Stimulated activated CD8-positive, alpha-beta memory T cell treated with anti-CD3 and anti-CD28 coated beads, Interleukin-7, amount 100 ng/mL, for 4 hours (primary cell): ENCODE measurements at places on chromosomes 3 and 15.

DNA sequence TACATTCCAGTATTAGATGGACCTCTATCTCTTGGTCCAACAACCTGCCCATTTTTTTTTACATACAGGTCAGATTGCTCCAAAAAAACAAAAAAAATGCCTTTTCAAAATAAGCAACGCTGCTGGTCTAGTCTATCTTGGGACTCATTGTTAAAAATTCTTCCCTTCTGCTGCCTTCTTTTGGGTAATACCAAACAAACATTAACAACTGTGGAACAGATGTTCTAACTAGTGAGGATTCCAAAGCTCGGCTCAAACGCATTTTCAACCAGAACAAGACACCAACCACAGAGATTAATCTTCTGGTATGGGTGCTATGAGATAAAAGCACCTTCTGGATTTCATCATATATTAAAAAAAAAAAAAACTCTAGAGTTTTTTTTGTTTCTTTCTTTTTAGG lies 24.7 kb downstream of the ARHGAP31 start:
- DNase-seq = no peak

DNA sequence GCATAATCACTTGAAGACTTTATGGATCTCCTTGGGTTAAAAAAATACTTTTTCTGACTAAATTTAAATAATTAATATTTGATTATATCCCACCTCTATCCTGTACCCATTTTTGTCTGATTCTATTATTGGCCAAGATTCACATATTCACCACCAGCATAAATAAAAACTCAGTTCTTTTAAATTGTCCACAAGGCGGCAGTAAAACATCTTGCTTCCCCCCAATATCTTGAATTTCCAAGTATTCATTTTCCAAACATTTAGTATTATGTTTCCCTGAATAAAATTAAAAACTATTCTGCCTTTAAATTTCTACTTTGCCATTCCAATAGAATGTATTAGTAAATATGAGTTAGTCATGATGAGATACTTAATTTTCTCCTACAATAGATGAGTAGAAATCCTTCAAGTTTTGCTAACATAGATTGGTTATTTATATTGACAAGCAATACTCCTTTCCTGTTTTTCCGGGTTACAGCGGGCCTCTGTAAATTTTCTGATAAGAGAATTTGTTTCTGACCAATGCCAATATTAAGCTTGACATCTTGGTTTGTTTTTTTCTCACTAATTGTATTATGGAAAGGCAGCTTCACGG lies 218.7 kb upstream of the MDFIC2 start:
- no peak for DNase-seq

GRCh38 chr15:37103475-37104423 lies 3.4 kb upstream of the MEIS2 start:
- no peak for DNase-seq

GRCh38 chr15:68994149-68994548 lies 20.3 kb upstream of the NOX5 start:
- DNase-seq = no peak

GRCh38 chr15:81106560-81106959 lies 27.5 kb upstream of the CFAP161 start:
- peak; percentile 6 for DNase-seq

GRCh38 chr3:126424751-126425150 lies 30.0 kb downstream of the CFAP100 start:
- DNase-seq = no peak

DNA sequence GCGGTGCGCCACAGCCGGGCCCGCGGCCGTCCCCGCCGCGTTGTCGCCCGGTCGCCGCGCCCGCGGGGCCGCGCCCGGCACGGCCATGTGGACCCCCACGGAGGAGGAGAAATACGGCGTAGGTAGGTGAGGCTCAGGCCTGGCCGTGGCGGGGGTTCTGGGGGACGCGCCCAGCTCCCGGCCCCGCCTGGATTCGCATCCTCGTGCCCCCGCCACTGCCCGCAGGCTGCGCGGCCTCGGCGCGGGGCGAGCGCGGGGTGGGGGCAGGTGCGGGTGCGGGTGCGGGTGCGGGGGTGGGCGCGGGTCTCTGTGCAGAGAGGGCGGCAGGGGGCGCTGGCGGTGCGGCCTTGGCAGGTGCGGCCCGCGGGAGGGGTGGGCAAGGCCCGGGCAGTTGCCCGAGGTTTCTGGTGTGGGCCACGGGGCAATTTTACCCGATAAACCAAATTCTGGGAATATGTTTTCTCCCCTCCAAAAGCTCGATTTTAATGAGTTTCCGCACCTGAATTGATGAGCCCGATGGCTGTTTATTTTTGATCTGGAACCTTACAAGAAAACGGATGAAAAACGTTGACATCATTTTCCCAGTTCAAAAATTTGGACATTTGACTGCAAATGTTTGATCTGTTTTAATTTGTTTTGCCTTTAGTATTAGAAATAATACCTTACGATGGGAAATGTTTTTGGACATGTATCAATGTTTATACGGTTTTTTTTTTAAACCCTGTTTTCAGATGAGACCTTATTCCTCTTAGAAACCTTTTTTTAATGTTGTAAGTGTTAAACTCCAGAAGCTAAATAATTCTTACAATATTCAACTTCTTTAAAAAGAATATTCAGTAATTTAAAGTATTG lies 678 bp downstream of the DOCK3 start:
- DNase-seq = peak; percentile 54

GRCh38 chr3:72191209-72191960 lies 406.4 kb upstream of the PROK2 start:
- no peak for DNase-seq

DNA sequence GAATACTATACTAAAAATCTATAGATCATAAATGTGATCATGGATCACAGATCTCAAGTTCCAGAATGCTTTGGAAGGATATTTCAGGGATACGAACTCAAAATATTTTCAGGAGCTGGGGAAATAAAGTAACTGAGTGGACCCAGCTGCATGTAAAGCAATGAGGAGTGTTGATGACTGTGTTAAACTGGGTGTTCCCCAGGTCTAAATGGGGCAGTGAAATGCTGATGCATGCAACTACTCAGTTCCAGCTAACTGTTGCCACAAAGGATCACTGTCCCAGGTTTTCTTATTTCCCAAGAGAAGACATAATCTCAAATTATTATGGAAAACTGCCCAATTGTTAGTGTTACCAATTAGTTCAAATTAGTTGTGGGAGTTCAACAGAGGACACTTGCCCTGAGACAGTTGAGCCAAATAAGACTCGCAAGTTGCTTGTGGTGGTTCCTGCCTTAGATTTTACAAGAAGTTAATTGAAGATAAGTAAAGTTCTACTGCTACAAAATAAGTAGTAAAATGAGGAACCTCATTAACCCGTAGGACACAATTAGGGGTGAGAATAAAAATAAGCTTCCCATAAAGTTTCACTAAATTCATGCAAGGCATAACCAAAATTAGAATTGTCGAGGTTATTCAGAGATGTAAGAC lies 66.3 kb upstream of the IL12A start:
- DNase-seq = no peak

DNA sequence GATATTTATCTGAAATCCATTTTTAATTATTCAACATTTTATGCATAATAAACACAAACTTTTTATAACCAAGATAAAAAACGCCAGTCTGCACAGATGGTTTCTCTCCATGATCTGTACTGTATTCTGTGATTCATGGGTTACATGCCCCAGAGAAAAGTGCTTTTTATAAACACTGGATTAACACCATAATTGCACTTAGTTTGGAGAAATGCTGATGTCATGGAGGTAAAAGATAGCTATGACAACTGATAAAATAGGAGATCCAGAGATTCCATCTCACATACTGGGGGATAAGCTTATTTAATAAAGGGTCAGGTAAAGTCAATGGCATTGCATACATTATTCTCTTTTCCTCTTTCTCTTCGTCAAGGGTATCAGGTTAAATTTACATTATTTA lies 1460.4 kb upstream of the ALCAM start:
- no peak for DNase-seq

DNA sequence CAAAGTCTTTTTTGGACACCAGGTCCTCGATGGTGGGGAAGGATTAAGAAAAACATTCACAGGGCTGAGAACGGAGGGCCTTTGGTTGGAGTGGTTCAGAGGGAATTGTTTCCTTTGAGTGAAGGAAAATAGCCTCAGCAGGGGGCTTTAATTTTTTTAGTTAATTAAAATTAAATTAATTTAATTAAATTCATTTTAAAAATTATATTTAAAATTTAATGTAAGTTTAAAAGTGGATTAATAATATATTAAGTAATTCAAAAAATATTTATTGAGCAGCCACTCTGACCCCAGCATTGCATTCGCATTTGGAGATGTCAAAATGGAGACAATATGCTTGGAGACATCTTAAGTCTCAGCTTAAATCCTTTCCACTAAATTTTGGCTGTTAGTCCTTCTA lies 136.7 kb downstream of the KCNH8 start:
- DNase-seq = no peak

DNA sequence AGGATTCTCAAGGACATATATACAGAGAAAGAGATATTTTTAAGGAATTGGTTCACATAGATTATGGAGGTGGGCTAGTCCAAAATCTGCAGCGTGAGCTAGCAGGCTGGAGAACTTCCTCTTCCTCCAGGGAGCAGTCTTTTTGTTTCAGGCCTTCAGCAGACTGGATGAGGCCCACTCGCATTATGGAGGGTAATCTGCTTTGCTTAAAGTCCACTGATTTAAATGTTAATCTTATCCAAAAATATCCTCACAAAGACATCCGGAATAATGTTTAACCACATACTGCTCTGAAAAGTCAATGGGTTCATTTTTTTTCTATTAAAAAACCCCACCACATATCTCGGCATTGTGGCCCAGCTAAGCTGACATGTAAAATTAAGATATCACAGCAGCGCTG lies 22.2 kb upstream of the NRROS start:
- DNase-seq = no peak

GRCh38 chr3:138078901-138079344 lies 36.5 kb downstream of the DZIP1L start:
- no peak for DNase-seq

GRCh38 chr15:83209333-83209732 lies 1.7 kb upstream of the HDGFL3 start:
- DNase-seq = no peak

GRCh38 chr3:143885780-143886427 lies 37.6 kb upstream of the SLC9A9 start:
- DNase-seq = no peak

GRCh38 chr15:68885070-68885469 lies 45.3 kb upstream of the SPESP1 start:
- no peak for DNase-seq

DNA sequence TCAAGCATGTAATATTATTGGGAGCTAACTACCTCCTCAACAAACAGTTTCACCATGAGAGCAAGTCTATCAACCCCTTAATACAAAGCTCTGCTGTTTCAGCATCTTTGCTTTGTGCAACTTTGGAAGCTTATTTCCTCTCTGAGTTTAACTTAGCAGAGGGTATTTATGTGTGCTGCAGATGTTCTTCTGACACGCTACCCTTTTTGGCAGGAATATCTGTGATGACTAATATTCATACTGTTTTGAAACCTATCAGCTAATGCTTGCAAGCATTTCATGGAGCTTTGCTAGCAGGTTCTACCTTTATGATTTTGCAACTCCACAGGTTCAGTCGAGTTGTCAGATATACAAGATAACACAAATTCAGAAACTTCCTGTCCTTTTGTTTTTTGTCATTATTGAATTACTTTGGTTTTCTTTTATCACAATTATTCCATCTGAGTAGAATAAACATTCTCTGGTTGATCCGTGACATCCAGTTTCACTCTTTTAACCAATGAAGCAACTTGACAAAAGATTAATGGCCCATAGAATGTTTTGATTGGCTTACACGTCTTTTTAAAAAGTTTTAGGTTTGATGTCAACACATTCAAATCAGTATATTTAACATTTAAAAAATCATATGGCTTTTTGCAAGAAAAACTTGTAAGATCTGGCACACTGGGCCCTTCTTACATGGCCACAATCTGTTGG lies 1.7 kb upstream of the SLC9A9 start:
- DNase-seq = no peak

- DNase-seq = no peak
These were observed 233.3 kb downstream of the RBMS3 start for GRCh38 chr3:29514170-29514569.

GRCh38 chr3:161500068-161500796 lies 3.6 kb downstream of the OTOL1 start:
- no peak for DNase-seq

DNA sequence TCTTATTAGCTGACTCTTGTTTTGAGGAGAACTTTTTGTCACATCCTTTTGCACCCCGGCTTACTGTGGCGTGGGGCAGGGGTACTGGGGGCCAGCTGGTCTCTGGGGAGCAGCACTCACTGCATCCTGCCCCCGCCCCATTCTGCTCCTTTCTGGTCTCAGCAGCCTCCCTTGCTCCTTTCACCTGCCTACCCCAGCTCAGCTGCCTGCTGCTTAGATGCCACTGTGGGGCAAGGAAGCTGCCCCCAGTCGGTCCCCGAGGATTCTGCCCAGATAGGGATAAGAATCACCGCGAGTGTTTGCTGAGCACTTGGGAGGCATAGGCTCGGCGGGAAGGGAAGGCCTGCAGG lies 32.0 kb downstream of the APBA2 start:
- no peak for DNase-seq

DNA sequence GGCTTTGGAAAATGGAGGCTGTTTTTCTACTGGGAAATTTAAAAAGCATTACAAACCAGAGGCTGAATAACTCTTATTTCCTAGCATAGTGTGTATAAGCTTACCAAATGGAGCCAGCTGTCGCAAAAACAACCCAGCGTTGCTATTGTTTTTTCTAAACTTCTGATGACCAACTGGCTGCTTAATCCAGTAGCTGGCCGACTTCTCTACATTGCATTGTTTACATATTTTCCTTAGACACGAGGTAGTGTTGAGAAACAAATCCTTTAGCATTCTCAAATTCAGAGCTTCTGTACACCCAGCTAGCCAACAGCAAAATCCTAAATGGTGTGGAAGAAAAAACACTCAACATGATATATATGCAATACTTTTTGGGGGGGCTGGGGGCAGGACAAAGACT lies 161.0 kb upstream of the ADAMTS9 start:
- DNase-seq = no peak

DNA sequence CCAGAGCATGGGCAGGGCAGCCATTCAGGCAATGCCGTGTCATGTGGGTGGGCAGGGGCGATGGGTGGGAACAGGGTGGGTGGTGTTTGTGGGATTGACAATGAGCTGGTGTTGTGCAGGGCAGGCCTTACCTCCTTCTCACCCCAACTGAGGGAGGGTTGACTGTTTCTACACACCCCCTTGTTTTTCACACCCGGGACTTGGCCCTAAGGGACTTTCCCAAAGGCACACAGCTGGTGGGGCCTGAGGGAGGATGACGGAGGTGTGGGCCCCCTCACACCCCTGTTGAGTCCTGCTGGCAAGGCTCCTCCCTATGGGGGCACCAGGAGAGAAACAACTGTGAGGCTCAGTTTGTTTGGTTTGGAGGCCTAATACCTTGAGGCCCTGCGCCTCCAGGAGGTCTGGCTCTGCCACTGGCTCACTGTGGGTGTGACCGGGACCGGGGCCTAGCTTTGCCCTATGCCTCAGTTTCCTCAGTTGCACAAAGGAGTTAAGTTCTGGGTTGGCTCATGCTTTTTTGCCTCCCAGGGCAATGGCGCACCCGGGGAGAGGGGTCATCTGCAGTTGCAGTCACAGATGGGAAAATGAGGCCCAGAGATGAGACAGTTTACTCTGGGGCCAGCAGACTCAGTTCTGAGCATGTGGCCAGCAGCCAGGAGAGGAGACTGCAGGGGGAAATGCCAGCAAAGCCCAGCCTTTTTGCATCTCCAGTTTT lies 5.1 kb upstream of the DNAH1 start:
- peak; percentile 36 for DNase-seq

- no peak for DNase-seq
These were observed 4.9 kb upstream of the KNSTRN start for GRCh38 chr15:40377606-40378005.
